ENCODE measurements at places on chromosomes 12 and 14.

- no peak for DNase-seq
Measured at GRCh38 chr14:53389202-53389601, 236.1 kb upstream of the DDHD1 start.

- peak; percentile 85 for DNase-seq
Measured at GRCh38 chr12:38906482-38907200, 1.2 kb upstream of the CPNE8 start.

- no peak for DNase-seq
Measured at GRCh38 chr12:96020314-96021003, 14.9 kb downstream of the LTA4H start.

DNA sequence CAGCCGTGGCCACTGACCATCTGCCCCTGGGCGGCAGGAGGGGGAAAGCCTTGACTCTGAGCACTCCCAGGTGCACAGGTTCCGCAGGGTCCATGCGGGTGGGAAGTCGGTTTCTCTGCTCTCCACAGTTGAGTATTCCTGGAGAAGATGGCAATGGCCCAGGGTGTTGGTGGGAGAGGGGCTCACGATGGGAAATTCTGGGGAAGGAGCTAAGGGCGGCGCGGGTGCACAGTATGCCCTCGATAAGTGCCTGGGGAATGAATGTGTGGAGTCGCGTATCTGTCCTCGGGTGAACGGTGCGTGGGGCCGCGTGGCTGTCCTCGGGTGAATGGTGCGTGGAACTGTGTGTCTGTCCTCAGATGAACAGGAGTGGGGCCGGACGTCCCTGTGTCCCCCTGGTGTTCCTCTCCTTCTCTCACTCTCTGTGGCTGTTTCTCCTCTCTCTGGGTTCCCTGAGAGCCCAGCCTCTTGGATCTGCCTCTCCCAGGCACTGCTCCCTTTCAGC is 38.0 kb downstream of the NOC4L start:
- DNase-seq = no peak

GRCh38 chr12:80766897-80767296 is 50.2 kb downstream of the MYF5 start:
- DNase-seq = no peak

- no peak for DNase-seq
Measured at GRCh38 chr12:38585086-38585485, 268.5 kb downstream of the ALG10B start.

GRCh38 chr14:99984036-99984435 is 81.2 kb upstream of the EVL start:
- DNase-seq = no peak

GRCh38 chr12:45599196-45599595 is 130.3 kb upstream of the ARID2 start:
- no peak for DNase-seq

- DNase-seq = no peak
Measured at GRCh38 chr14:72801381-72801812, 92.5 kb downstream of the DPF3 start.

DNA sequence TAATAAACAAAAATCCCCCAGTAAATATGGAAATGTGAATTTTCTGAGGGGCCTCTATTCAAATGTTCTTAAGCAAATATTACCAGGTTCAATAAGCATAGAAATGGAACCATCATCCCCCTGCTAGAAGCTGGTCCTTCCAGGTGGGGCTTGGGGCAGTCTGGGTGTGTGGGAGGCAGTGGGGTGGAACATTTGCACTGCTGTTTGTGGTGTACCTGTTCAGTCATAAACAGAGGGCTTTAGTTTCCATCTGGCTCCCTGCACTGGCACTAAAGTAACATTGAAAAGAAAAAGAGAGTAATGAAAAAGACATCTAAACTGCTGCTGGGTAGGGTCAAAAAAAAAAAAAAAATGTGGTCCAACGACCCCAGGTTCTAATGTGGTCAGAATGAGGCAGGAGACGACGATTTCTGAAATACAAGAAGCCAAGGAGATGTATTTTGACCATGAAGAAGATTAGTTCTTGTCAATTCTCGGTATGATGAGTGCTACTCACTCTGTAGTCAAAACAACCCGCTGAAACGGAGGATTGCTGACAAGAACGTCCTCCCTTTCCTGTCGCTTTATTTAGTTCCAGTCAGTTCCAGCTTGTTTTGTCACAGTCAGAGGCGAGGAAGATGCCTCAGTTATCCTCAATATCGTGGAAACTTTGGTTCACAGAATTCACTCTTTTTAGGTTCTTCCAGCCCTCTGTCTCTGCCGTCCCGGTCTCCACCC is 44.2 kb upstream of the MANSC4 start:
- no peak for DNase-seq

DNA sequence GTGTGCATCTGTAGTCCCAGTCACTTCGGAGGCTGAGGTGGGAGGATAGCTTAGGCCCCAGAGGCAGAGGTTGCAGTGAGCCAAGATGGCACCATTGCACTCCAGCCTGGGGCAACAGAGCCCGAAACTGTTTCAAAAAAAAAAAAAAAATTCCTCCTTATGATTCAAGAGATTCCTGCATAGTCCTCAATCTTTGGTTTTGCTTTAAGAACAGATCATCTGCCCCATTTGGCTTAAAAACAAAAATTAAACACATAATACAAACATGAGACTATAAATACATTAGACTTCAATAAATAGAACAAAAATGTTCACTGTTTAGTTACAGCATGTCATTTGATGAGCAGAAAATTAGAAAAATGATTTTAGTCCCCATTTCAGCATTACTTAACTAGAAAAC is 131.2 kb downstream of the PAWR start:
- DNase-seq = no peak

- DNase-seq = no peak
Measured at GRCh38 chr12:130205495-130205894, 43.2 kb downstream of the FZD10 start.

DNA sequence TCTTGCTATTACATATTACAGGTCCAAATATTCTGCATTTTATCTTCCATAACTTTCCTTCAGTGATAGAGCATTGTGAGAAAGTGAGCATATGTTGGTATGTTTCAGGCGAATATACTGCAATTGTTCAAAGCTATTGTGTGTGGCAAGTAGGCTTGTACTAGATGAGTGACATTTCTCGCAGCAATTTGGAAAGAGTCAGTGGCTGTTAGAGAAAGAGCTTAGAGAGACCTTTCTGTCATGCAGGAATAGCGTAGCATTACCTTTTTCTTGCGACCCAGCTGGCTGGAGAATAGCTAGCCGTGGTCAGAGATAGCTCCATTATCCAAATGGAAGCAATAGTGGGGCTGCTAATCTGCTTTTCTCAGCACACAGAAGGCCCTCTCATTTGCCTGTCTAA is 678.5 kb upstream of the FOXG1 start:
- no peak for DNase-seq

DNA sequence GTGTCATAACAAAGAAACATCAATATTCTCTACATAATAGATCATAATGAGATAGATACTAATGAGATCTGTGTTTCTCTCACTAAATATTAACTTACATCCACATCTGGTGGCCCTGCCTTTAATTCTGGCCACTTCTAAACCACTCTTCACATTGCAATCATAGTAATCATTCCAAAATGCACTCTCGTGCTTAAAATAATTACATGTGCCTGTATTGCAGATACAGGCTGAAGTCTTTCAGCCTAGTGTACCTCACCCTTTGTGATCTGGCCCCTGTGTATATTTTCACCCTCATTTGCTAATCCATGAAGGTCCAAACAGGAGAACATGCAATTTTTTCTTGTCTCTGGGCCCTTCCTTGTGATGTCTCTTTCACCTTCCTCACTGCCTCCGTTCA is 108.0 kb downstream of the LIN7A start:
- DNase-seq = no peak

DNA sequence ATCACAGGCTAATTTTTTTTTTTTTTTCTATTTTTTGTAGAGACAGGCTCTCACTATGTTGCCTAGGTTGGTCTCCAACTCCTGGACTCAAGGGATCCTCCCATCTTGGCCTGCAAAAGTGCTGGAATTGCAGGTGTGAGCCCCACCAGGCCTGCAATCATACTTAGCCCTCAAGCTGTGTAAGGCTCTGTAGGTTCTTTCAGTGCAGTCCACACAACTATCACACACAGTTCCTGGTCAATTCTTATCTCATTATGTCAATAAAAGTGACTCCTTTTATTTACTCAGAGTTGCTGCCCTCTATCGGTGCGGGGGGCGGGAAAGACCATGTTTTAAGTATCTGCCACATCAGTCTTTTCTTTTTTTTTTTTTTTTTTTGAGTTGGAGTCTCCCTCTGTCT is 29.0 kb downstream of the SLC2A3 start:
- DNase-seq = peak; percentile 5
